ENCODE measurements at places on chromosomes 11 and 22.

- no peak for DNase-seq
Observed at GRCh38 chr11:1048375-1049070, 12.0 kb upstream of the MUC6 start.

DNA sequence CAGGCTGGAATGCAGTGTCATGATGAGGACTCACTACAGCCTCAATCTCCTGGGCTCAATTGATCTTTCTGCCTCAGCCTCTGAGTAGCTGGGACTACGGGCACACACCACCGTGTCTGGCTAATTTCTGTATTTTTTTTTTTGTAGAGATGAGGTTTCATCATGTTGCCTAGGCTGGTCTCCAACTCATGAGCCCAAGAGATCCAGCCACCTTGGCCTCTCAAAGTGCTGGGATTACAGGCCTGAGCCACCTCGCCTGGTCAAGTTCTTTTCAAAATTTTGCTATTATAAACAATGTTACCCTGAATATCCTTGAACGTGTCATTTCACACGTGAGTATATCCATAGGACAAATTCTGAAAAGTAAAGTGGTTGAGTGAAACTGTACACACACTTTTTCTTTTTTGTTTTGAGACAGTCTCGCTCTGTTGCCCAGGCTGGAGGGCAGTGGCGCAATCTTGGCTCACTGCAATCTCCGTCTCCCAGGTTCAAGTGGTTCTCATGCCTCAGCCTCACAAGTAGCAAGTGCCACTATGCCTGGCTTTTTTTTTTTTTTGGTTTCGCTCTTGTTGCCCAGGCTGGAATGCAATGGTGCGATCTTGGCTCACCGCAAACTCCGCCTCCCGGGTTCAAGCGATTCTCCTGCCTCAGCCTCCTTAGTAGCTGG, 21.6 kb upstream of the EP300 start:
- DNase-seq = no peak

- DNase-seq = no peak
Observed at GRCh38 chr11:125947419-125948277, 1.8 kb downstream of the VSIG10L2 start.

DNA sequence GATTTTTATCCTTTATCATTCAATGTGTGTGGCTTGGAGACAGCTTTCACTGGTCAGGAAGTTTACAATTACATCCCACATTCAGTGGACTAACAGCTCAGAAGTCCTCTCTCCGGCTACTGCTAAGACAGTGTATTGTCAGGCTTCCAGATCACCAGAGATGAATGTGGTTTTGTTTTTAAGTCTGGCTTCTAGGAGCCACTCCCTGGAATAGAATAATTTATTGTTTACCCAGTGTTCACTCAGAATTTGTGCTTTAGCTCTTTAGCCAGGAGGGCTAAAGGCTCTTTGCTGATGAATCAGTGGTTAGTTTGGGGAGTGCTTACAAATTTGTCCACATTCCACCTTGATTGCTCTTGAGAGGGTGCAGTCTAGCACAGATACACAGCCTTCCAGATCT, 26.5 kb downstream of the TRIM77 start:
- DNase-seq = no peak

- DNase-seq = no peak
Observed at GRCh38 chr22:39527481-39527961, 5.0 kb downstream of the RPS19BP1 start.

DNA sequence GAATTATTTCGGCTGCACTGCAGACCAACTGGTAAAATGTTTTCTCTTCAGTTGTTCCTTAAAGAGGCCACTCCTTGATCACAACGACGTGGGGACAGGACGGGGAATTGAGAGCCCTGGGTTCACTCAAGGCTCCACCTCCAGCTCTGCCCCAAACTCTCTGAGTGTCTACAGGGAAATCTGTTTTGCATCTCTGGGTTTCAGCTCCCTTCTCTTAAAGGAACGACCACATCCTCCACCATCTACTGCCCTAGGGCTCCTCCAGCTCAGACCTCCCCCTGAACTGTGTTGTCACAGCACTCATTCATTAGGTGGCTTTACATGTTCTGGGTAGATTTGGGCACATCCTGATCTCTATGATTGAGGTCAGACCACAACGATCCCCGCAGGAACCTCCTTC, 5.1 kb upstream of the PPFIA1 start:
- DNase-seq = no peak

DNA sequence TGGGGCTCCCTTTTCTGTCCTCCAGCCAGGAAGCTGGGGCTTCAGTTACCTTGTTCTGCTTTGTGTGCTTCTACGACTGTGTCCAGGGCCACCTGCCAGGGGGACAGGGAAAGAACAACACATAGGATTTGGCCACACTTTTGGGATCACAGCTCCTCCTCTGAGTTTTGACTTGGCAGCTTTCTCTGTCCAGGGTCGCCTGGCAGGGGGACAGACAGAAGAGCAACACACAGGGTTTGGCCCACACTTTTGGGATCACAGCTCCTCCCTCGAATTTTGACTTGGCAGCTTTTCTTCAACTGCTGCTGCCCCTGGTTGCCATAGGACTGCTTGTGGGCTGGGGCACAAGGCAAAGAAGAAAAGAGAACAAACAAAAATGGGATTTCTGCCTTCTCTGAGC, 19.1 kb downstream of the INCENP start:
- no peak for DNase-seq

GRCh38 chr11:37841016-37841415, 1243.0 kb upstream of the RAG2 start:
- no peak for DNase-seq

DNA sequence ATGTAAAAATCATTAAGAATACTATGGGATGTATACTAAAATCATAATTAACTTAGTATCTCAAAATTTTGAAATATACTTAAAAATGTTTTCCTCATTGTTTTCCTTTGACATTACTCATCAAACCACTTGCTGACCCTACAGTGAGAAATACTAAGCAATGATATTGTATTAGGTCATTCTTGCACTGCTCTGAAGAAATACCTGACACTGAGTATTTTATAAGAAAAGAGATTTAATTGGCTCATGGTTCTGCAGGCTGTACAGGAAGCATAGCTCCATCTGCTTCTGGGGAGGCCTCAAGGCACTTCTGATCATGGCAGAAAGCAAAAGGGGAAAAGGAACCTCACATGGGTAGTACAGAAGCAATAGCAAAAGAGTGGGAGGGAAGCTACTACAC, 950.9 kb upstream of the CHORDC1 start:
- DNase-seq = no peak

GRCh38 chr11:96098511-96099241, 174.8 kb upstream of the MTMR2 start:
- peak; percentile 49 for DNase-seq

DNA sequence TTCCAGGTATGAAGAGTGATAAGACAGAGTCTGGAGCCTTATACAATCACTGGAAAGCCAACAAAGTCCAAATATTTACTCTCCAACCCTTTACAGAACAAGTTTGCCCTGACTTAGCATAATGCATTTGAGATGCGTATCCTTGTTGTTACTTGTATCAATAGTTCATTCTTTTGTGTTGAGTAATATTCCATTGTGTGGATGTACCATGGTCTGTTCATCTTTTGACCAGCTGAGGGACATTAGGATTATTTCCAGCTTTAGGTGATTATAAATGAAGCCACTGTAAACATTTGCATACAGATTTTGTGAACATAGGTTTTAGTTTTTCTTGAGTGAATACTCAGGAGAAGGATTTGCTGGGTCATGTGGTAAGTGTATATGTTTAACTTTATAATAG, 9.7 kb downstream of the SDHAF2 start:
- DNase-seq = no peak

DNA sequence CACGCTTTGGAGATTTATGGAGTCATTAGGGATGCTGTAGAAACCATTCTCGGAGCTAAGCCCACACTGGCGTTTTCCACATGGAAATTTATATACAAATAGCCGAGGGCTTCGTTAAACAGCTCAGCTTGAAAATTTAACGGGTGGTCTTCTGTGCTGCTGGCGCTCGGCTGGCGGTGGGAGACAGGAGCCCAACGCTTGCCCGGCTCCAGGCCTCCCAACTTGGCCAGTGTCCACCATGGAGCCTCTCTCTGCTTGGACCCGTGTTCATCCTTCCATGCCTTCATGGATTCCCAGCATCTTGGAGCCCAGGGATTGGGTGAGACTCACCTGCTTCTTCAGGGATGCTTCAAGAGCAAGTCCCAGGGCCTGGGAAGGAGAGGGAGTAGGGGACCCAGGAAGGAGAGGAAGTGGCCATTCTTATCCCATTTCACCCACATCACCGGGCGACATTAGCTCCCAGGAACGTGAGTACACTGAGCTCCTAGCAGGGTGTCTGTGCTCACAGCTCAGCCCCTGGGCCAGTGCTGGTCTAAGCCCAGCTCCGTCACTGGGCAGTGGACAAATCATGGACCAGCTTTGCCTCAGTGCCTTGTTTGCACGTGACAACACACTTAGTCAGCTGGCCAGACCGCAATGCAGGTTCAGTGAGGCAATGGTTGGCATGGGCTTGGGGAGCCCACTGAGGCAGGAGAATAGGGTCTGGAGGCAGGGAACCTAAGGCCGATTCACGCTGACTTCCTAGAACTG, 944.3 kb downstream of the BRD1 start:
- no peak for DNase-seq

GRCh38 chr11:124193221-124194010, 10.3 kb downstream of the OR10D3 start:
- DNase-seq = no peak

GRCh38 chr11:102546427-102546826, 15.9 kb upstream of the MMP7 start:
- DNase-seq = no peak

GRCh38 chr11:125443767-125444311, 52.2 kb downstream of the FEZ1 start:
- no peak for DNase-seq

GRCh38 chr11:1930462-1930830, 10.9 kb downstream of the TNNT3 start:
- no peak for DNase-seq

- peak; percentile 85 for DNase-seq
Observed at GRCh38 chr11:118911880-118912741, 13.6 kb downstream of the BCL9L start.

- no peak for DNase-seq
Observed at GRCh38 chr11:113651023-113651422, 55.1 kb downstream of the TMPRSS5 start.

DNA sequence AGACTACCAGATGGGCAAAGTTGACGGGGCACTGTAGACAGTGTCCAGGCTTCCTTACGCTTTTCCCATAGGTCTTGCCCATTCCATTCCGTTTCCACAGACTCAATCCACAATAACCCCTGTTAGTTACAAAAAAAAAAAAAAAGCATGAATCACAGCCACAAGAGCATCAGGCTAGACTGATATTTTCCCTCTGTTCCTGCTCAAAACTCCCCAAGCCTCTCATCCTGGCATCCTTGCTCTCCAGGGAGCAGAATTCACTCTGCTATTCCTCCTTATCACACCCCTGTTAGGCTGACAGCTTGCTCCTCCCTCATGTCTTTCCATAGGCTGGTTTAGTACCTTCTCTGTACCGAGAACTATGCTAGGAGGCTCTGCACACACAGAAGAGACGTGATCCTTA, 42.2 kb downstream of the TMEM123 start:
- DNase-seq = peak; percentile 31

DNA sequence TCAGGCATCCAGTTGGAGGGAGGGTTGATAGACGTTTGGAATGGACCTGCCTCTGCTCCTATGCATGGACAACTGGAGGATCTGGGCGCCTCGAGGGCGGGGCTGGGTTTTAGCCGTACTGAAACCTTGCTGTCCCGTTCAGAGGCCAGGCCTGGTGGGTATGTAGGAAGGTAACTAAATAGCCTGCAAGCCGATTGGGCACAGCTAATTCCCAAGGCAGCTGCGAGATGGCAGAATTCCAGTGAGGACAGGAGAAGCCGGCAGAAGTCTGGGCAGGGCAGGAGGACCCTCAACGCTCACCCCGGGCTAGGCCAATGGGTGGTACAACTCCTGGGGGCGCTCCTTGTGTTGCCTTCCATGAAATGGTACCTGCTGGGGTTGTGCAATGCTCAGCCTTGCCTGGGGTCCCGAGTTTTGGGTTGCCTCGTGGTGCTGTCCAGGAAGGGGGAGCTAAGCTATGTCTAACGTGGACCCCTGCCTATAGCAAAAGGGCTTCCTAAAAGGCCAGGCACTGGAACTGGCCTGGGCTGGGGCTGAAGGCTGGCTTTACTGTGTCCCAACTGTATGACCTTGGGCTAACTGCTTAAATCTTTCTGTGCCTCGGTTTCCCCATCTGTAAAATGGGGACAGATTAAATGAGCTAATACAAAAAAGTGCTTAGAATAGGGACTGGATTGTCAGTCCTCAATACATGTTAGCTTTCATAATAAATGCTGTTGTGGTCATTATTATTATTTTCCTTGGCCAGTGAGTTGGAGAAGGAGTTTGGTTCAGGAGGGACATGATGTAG, 30.1 kb upstream of the CD82 start:
- DNase-seq = no peak

DNA sequence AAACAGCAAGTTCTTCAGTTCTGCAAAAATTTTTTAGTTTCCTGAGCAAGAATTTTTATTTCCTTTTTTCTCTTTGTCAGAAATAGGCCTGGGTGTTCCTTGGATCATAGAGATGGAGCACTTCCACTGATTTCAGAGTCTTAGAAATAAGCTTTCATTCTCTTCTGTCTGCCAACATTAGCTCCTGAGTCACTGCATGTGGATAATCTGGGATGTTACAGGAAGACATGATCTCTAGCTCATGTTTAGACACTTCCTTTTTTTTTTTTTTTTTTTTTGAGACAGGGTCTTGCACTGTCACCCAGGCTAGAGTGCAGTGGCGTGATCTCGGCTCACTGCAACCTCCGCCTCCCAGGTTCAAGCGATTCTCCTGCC, 13.2 kb upstream of the TMEM218 start:
- no peak for DNase-seq

DNA sequence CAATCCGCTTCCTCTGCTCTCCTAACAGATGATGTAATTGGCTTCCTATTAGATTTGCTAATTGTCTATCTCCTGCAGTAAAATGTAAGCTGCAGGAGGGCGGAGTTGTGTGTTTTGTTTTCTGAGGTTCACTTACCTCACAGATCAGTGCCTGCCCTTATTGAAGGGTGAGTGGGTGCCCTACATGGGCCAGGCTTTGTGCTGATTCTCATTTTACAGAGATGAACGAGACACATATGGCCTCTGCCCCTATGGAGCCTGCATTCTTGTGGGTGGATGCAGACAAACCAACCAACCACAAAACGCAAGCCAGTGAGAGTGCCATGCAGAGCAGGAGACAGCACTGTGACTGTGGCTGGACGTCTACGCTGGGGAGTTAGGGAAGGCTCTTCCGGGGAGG, 9.9 kb downstream of the TESMIN start:
- peak; percentile 13 for DNase-seq

- no peak for DNase-seq
Observed at GRCh38 chr22:50027639-50028537, 15.3 kb upstream of the IL17REL start.

- peak; percentile 6 for DNase-seq
Observed at GRCh38 chr11:68798221-68798813, 43.4 kb downstream of the CPT1A start.

DNA sequence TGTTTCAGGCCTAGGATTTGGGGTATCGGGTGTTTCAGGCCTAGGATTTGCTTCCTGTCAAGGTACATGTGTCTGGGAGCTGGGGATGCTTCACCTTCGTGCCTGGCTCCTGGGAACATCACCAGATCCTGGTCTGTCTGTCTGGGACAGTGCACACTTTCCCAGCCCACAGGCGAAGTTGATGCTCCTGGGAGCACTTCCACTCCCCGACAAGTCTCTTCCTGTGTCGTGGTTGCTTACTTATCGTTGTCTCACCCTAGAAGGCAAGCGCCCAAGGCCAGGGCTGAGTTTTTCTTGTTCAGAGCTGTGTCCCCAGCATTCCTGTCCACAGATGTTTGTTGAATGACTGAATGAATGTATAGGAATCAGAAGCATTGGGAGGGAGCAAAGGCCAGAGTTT, 71.5 kb downstream of the LINC01488 start:
- DNase-seq = no peak

- DNase-seq = no peak
Observed at GRCh38 chr11:76665921-76666351, 4.6 kb downstream of the LRRC32 start.

Data from AG10803 (cell line).